ENCODE measurements at places on chromosomes 1 and 21. TPM values are rescaled to one million over a fixed set of nuclear protein-coding genes. Genes with fewer than 3 reads are reported as not detected.

Gene DDR2
- total RNA-seq, result 0.84 TPM

DNA sequence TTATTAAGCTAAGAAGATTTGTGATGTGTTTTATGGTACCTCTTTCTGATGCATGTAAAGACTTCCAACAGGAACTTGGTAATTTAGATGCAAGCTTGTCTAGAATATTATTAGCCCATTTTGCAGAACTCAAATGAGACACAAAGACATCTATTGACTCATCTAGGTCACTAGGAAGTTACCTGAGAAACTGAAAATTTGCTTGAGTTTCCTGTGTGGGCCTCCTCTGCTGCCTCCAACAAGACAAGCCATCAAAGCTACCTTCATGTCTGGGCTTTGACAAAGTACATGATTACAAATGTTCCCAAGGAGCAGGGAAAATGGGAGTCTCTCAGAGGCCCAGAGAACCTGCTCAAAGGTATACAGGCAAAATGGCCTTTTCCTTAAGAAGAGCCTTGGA is 5.6 kb downstream of the RUNX1 start:
- no peak for DNase-seq

DNA sequence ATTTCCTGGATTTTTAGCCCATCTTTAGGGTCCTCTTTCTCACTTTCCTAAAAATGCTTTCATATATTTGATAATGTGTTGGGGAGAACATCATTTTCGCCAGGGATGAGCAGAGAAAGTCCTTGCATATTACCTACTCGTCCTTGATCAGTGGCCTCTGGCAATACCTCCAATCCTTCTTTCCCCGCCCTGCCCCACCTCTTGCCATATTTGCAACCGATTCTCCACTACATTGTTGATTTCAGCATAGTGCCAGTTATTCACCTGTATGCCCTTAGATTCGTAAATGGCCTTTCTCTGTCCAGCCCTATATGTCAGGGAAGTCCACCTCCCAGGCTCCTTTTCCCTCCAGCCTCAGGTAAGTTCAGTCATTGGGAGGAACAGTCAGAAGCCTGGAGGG is 13.5 kb upstream of the F3 start:
- DNase-seq, result no peak

Gene RNU1-3
- total RNA-seq, result 1,622 TPM

DNA sequence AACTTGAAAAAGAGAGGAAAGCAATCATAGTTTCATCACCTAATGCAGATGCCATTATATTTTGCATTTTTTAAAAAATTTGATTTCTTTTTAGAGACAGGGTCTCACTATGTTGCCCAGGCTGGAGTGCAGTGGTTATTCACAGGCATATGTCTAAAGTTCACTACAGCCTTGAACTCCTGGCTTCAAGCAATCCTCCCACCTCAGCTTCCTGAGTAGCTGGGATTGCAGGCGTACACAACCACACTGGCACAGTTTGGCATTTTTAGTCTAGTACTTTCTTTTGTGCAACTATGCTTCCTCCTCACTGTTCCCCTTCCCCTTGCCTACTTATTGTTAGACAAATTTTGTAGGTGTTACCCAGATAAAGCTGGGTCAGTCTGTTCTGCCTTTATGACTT is 18.0 kb downstream of the RHOU start:
- DNase-seq, result no peak

Gene CFAP45
- total RNA-seq, result 1.2 TPM

Gene FOXO6
- 0.22 TPM for total RNA-seq

- no peak for DNase-seq
Measured at GRCh38 chr1:230349020-230349393, 77.1 kb downstream of the PGBD5 start.

- DNase-seq, result no peak
Measured at GRCh38 chr1:24899581-24900485, 30.2 kb downstream of the RUNX3 start.

- no peak for DNase-seq
Measured at GRCh38 chr1:68848017-68848416, 351.1 kb upstream of the DEPDC1 start.

Gene PCNX2
- 15.1 TPM for total RNA-seq

DNA sequence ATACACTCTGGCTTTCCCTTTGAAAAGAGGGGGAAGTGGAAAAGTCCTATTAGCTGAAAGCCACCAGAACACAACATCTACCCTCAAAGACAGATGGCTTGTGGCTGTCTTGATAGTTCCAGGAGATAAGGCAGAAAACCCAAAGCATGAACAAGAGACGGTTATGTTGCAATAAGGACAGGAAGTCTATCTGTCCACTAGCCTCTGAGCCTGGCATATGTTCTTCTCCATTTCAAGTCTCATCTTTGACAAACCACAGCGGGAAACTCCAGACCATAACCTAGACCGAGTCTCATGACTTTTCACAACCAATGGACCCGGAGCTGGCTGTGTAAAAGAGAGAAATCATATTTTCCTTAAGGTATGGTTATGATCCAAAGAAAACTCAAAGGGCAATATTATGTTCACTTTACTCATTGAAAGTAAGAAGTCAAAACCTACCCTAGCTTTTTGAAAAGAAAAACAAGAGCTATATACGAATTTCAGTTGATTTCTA is 33.8 kb downstream of the DUSP10 start:
- no peak for DNase-seq

Gene KRTAP7-1
- not detected for total RNA-seq
